ENCODE measurements at places on chromosomes 3 and 15.

- no peak for DNase-seq
Observed at GRCh38 chr3:74691946-74692345, 77.5 kb upstream of the CNTN3 start.

- DNase-seq: peak; percentile 58
Observed at GRCh38 chr15:75947092-75947491, 43.4 kb downstream of the FBXO22 start.

DNA sequence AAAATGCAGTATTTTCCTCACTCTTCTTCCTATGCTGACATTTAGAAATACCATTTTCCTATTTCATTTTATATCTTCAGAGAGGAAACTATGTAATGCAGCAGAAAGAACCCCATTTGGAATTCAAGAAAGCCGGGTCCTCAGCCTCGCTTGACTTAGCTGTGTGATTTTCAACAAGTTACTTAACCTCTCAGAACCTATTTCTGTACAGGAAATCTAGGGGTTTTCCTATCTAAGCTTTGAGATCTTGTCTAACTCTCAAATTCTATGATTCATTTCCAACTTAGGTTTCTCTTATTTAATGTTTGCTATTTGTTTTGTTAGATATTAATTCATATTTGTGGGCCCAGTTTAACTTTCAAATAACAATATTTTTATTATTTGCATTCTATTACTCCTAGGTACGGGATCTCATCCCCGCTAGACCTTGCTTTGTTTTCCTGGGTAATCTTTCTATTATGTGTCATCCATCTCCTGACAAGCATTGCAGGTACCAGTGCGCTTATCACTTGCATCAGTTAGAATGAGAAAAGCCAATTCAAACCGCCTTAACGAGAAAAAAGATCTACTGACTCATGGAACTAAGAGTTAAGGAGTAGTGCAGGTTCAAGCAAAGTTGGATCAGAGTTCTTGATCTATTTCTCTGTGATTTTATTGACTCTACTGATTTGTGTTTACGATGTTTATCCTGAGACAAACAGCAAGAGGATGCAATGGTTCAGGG, 70.6 kb upstream of the BHLHE40 start:
- no peak for DNase-seq

- peak; percentile 5 for DNase-seq
Observed at GRCh38 chr3:156973954-156974353, 147.8 kb downstream of the LEKR1 start.

GRCh38 chr3:33732394-33732793, 14.3 kb upstream of the CLASP2 start:
- no peak for DNase-seq

DNA sequence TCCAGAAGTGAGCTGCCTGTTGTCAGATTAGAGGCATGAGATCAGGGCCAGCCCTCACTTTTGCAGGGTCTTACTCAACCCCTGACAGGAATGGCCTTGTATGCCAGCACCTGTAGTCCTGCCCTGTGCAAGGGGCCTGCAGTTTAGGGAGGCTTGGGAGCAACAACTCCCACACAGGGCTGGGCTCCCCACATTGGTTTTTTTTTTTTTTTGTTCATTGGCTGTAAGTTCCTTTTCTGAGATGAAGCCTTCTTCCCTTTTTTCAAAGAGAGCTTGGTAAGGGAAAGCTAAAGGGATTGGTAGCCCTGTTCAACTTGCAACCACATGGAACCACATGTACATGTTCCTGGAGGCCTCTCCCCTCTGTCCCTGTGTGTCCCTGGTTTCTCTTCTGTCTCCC, 46.4 kb downstream of the TNFAIP8L3 start:
- no peak for DNase-seq

GRCh38 chr3:45082142-45082538, 56.0 kb downstream of the CLEC3B start:
- no peak for DNase-seq

DNA sequence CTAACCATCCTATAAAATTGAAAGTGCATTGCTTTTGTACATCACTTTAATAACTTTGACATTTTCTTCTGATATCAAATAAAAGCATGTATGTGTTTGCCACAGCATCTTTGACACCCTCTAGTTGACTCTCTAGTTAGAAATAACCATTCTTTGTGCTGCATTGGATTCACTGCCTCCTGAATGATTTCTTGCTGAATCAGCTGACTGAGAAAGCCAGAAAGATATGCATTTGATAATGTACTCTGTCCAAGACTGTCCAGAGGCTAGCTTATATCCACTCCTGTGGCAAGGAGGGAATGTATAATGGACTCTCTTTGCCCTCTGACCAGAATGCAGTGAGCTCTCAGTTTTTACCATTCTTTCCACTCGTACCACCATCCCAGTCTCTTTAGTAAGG, 6.2 kb downstream of the RAB11A start:
- DNase-seq: no peak

GRCh38 chr3:171172070-171172469, 145.6 kb upstream of the SLC2A2 start:
- DNase-seq: no peak

DNA sequence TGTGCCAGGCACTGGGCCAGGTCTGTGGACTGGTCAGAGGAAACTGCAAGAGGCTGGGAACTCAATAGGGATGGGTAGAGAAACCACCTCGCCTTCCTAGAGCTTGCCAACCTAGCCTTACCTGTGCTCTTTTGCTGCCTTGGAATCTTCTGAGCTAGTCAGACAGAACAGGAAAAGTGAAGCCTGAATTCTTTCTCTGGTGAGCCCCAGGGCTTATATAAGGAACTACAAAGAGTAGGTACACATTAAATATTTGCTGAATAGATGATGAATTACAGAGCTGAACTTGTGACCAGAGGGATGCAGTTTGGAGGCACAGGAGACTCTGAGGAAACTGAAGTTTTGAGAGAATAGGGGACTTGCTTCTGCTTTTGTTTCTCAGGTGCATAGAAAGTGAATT, 15.6 kb upstream of the FBXW12 start:
- DNase-seq: no peak

DNA sequence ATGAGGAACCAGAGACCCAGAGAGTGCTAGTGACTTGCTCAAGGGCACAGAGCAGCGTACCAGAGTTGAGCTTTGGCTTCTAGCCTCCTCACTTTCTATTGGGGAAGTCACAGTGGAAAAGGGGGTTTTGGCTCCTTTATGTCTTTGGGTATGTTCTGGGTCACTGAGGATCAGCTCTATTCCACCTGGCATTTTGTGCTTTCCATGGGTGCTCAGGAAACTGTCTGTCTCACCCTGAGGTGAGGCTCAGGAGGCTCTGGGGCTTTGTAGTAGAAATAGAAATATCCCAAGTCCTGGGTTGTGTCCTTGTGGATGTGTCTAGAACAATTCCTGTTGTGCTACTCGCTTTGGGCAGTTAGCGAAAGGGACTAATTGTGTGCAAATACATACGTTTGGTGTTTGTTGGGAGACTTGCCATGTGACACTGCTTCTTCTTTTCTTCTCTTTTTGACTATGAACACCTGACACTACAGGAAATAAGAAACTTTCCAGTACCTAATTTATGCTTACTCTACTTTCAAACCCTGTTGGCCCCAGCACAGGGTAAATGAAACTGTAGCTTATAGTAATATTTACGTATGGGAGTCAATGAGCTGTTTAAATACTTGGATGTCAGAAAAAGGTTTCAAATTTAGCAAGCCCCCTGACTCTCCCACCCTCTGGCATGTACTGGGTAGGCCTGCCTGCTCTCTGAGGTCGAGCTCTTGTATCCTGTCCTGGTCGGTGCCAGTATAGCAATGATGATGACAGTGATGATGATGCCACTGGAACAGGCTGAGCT, 35.6 kb downstream of the SMAD3 start:
- no peak for DNase-seq

DNA sequence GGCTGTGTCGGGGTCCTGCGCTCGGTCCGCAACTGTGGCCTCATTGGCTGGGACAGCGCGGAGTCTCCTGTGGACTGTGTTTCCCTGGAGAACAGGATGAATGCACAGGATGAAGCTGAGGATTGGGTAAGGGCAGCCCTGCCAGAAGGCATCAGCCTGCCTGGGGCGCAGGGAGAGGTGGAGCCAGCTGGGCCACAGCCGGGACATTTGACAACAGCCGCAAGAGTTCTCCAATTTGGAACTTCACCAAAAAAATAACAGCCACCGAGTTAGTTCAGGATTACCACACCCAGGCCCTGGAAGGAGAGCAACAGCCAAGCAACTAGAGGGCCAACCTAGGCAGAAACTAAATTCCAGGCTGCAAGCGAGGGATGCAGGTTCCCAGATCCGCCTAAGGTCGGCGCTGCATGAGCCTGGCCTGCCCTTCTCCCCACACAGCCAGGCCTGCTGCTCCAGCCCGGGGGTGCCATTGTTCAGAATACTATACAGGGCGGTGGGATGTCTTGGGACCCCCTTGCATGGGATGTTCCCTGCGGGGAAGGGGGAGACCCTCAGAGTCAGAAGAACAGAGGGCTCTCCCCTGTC, 229.3 kb downstream of the OCA2 start:
- no peak for DNase-seq

GRCh38 chr3:87805670-87806069, 253.1 kb downstream of the CGGBP1 start:
- no peak for DNase-seq

GRCh38 chr3:193040836-193041672, 123.4 kb upstream of the MB21D2 start:
- no peak for DNase-seq

DNA sequence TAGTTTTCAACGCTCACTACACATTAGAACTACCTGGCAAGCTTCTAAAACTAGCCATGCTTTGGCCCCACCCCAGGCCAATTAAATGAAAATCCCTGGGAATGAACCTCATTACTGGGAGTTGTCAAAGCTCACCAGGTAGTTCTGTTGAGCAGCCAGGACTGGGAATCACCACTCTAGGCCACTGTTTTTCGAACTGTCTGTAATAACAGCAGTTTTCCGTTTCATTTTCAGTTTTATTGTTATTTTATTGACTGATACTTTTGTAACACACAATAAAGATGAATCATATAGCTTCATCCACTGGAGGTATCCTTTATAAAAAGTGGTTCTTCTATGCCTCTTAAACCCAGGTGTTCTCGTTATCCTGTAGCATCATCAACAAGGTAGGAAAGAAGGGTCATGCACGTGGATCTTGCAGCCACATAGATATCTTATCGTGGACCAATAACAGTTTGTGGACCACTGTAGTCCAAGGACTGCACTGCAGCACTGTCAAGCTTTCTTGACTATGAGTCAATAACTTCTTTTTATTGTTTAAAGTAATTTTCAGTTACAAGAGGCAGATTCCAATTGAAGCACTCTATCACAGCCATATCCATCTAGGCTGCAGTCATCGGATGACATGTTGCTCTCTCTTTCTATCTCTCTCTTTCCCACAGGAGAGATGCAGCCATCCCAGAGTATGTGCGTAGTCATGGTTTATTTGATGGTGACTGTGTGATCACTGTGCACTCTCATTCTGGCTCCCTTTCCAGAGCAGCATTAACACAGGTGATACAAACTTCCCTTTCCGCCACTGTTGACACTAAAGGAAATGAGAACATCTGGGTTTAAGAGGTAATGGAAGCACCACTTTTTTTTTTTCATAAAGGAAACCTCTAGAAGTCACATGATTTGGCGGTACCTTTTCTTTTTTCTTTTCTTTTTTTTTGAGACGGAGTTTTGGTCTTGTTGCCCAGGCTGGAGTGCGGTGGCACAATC, 39.0 kb upstream of the BLM start:
- DNase-seq: no peak

- DNase-seq: no peak
Observed at GRCh38 chr3:53056442-53056841, 10.6 kb upstream of the SFMBT1 start.

GRCh38 chr3:50001511-50001910, 61.6 kb downstream of the RBM6 start:
- no peak for DNase-seq
